ENCODE measurements at places on chromosomes 12 and 14. TPM values are rescaled to one million over a fixed set of nuclear protein-coding genes. Genes with fewer than 3 reads are reported as not detected.

GLIPR1L1 gene
- total RNA-seq = not detected

MAP4K5 gene
- 24.7 TPM for total RNA-seq

DNA sequence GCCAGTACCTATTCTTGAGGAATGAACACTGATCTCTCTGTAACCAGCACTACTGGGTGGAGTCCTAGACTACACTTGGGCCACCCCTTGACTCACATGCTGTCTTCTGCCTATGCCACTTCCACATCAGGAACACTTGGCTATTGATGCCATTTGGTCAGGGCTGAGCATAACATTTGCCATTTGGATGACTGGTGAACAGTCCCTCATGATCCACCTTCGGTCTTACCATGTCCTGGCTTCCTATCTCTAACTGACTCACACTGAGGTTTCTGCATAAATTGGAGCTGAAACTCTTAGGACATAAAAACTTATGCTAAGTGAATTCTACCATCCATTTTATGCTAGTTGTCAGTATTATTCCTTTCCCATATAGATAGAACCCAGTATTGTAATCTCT is 91.7 kb upstream of the PELI2 start:
- DNase-seq = no peak

- DNase-seq = no peak
Observed at GRCh38 chr14:104101651-104102281, 16.3 kb downstream of the ASPG start.

- DNase-seq = peak; percentile 45
Observed at GRCh38 chr12:10235761-10236631, 23.3 kb downstream of the GABARAPL1 start.

M6PR gene
- total RNA-seq = 107 TPM

All from K562 (cell line).